HCT116 (cell line): ENCODE measurements at places on chromosomes 12 and 14. TPM values are rescaled to one million over a fixed set of nuclear protein-coding genes. Genes with fewer than 3 reads are reported as not detected.

DNA sequence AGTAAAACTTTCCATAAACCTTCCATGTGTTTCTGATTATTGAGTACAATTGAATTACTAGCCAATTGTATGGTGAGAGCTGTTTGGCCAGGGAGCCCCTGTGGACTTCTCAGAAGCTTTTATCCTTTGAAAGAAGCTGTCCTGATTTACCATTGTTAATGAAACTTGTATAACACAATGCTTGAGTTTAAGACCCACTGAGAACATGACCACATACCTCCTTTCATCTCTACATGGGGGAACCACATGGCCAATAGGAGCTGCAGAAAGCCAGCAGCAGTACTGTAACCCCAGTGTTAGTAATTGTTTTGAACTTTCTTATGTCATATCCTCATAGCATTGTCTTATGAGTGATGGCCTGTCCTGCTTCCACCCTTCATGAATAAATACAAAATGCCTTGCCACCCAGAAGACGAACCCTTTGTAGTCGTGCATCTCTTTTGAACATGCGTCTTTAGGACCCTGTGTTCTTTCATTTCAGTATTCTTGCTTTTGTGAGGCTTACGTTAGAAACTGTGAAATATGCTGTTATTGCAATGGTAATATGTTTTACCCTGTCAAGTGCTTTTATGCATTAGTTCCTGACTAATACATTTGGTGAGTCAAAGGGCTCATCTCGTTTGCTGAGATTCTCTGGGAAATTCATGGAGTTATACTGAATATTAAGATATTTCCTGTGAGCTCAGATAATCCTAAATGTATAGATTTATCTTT lies 815.7 kb downstream of the NRXN3 start:
- no peak for DNase-seq

DNA sequence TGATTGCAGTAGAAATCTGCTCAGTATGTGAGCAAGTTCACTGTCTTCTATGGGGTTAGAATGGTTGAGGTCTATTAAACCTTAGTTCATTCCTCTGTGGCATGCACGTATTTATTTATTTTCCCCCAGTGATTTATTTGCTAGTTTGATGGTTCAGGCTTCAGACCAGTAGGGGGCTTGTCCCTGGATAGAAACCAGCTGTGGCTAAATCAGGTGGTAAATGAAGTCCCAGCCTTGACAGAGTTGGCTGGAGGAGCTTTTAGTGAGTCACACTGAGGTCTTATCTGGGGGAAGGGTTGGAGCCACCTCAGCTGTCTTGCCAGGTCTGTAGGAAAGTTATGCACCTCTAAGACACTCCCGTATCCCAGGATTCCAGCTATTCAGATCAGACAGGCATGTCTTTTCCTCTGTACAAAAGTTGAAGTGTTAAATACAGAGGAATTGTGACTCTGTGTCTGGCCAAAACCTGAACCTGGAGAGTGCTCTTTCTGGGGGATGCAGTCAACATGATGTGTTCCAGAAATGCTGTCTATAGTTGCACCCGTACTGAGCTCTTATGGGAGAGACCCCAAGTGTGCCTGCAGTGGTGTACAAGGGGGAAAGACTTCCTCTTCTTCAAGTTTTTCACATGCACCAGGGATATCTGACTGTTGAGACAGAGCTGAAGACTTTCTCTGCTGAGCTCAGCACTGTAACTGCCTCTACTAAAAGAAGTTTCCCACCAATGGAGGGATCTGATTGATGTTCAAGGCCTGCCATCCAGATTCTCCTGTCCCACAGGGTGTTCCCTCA lies 1322.1 kb downstream of the TMEM121 start:
- DNase-seq, result no peak

DNA sequence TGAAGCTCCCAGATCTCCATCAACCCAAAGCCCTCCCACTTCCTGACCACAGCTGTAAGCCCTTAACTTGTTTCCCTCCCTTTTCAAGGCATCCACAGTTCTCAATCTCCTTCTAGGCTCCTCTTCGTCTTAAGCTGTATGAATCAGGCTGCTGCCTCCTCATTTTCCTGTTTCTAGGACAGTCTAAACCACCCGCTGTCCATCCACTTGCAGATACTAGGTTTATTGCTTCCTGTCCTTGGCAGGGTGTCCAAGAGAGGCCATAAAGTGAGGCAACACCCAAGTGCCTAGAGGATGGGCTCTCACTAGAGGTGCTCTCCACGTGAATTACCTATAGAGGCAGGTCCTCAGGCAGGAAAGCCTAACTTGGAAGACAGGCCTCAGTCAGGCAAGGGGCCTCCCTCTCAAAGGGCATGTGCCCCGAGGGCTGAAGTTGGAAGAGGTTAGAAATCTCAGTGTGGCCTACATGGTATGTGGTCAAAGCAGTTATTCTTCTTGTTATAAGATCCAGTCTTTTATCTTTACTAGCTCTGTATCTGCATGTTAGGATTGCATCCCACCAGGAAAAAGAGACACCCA lies 8.8 kb upstream of the TMEM106C start:
- DNase-seq, result no peak

DNA sequence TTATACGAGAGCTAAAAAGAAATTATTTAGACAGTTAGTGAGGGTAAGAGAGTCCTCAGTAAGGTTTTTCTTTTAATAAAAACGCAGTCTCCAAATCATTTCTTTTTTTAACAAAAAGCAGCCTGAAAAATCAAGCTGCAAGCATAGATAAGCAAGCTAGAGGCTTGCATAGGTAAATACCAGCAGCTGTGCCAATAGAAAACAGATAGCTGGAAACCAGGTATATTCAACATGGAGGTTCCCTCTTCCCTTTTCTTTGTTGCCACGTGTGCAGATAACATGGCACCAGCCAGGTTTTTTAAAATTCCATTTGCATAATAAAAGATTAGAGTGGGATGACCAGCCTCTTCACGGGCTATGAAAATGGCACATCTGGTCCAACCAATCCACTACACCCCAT lies 6.1 kb upstream of the PRKAB1 start:
- DNase-seq, result no peak

DNA sequence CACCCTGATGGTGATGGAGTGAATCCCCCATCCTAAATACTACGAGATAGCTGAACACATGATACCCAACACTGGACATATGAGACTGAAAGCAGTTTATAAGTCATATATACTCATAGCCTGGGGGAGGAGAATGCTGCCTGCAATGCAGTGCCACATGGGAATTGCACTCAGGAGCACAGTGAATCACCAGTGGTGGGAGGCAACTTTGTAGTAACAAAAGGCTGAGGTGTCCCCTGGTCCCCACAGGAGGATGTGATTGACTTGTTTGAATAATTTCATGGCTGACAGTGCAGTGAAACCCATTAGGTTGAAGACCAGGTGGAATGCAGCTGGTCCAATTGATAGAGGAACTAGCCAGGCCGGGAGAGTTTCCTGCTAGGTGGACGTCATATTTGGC lies 20.2 kb downstream of the CCDC38 start:
- no peak for DNase-seq

DNA sequence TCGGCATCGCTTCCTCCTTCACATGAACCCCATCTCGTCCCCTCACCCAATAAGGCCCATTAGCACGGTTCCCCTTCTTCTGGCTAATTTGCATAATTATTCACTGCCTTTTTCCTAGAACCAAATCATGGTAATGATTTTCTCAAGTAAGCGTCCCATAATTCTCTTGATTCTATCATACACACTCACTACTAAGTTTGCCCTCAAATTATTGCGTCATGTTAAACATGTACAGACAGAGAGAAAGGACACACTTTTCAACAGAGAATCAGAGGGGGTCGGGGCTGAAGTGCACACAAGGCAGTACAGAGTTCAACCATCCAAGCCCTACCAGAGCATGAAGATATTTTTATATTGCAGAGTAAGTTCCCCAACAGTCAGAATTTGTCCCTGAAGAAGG lies 256.6 kb downstream of the FOXN3 start:
- DNase-seq, result no peak

GRCh38 chr14:26528415-26529182 lies 69.2 kb downstream of the NOVA1 start:
- no peak for DNase-seq

- no peak for DNase-seq
Measured at GRCh38 chr14:93975791-93976476, 436 bp downstream of the ASB2 start.

GRCh38 chr12:40473962-40474361 lies 218.3 kb upstream of the CNTN1 start:
- DNase-seq, result no peak

- no peak for DNase-seq
Measured at GRCh38 chr12:48037267-48037915, 33.1 kb upstream of the COL2A1 start.

GRCh38 chr14:101961746-101962502 lies 2.4 kb upstream of the DYNC1H1 start:
- no peak for DNase-seq

DNA sequence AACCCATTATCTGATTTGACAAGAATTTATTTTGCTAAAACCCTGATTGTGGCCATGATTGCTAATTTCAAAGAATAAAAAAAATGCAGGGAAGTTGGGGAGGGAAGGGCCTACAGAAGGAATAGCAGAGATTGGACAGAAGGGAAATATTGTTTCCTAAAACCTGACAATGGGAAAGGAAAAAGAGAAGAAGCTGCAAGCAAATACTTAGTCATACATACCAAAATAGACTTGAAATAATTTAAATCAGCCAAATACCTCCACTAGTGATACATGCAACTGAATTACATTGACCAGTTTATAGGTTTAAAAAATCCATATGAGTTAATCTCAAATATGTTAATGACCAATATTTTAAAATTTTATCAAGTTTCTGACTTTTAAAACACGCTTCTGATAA lies 75.1 kb downstream of the PELI2 start:
- DNase-seq, result no peak

DNA sequence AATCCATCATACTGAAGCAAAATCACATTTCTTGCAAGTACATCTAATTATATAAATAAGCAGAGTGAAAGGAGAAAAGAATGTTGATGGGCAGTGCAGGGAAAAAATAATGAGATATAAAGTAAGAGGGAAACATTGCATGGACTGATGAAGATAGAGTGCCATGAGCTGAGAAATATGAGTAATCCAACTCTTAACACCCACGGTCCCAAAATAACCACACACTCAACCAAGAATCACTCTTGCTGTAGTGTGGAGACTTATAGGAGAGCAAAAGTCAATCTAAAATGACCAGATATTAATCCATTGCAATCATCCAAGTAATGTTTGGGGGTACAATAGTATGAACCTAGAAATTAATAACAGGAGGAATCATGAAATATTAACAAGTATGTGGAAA lies 40.2 kb downstream of the MYF5 start:
- DNase-seq, result no peak

DNA sequence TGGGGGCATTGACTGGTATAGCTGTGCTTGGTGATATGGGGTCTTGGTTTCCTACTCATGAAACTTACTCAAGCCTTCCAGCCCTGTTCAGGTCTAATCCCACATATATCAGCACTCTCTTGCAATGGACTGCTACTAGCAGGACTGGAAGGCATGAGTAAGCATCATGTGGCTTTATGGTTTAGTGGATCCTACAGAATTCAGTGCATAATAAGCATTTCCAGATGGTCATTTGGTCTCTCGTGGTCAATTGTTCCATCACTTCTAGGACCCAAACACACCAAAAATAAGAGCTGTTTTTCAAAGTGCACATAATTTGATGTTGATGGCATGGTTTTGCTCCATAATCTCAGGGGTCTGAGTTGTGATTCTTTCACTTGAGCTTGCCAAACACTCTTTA lies 114.4 kb downstream of the LMNTD1 start:
- no peak for DNase-seq

- no peak for DNase-seq
Measured at GRCh38 chr12:70398002-70398401, 31.9 kb downstream of the KCNMB4 start.

DNA sequence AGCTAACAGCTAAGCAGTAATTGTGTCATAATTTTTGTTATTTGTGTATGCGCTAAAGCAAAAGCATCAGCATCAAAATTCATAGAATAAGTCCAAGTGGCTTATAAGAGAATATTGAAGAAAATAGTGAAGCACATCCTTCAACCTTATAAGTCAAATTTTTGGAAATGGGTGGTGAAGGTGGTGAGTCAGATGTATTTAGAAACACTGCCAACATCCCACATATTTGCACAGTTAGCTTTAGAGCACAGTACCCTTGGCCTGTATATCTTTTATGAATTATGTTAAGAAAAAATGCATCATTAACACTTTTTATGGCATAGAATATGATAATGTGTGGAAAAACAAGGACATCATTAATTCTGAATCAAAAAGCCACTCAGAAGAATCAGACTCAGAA lies 8.0 kb downstream of the SYT10 start:
- DNase-seq, result no peak

DNA sequence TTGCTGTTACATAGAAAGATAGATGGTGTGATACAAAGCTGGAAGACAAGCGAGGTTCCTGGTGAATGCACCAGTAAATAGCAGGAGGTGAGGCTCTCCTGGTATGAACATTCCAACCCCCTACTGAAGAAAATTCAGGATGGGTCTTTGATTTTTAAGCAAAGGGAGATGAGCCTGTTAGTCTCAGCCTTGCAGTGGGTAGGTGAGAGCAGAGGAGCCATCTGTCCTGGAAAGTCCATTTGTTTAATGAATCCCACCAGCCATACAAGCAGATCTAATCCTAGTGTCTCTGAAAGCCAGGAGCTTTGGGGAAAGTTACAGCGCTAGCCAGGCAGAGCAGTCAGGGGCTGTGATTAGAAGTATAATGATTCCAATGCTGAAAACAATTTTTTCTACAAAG lies 234.8 kb upstream of the FOXN3 start:
- no peak for DNase-seq

DNA sequence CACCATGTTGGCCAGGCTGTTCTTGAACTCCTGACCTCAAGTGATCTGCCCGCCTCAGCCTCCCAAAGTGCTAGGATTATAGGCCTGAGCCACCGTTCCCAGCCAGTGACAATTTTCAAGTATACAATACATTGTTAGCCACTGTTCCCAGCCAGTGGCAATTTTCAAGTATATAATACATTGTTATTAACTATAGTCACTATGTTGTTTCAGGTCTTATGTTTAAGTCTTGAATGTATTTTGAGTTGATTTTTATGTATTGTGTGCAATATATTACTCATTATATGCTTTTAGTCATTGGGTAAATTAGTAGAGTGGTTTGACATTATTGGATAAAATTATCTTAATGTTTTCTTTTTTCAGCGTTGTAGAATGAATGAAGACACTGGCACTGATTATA lies 13.0 kb upstream of the ZNF410 start:
- no peak for DNase-seq

GRCh38 chr12:116336542-116337065 lies 59.1 kb upstream of the MED13L start:
- no peak for DNase-seq

The TAS2R31 gene
- total RNA-seq, result 1.7 TPM

The TPPP2 gene
- not detected for total RNA-seq

The ACRBP gene
- 1.0 TPM for total RNA-seq

The SYT10 gene
- total RNA-seq, result not detected

The TRPV4 gene
- total RNA-seq, result 0.54 TPM

The KRT83 gene
- total RNA-seq, result not detected

The CDCA3 gene
- total RNA-seq, result 63.0 TPM

The GALNT6 gene
- total RNA-seq, result 16.4 TPM

The AMN gene
- 5.7 TPM for total RNA-seq

The COL2A1 gene
- total RNA-seq, result 0.22 TPM

The POTEG gene
- total RNA-seq, result not detected

The SIX1 gene
- total RNA-seq, result 2.5 TPM

The CLEC4C gene
- not detected for total RNA-seq

The GNB3 gene
- 8.7 TPM for total RNA-seq

The CISTR gene
- total RNA-seq, result not detected

The PLEKHG7 gene
- not detected for total RNA-seq
